BE2C (cell line): ENCODE measurements at places on chromosomes 1 and 21.
A peak's percentile ranks its signal among the peaks of the same experiment; 100 is the strongest.

DNA sequence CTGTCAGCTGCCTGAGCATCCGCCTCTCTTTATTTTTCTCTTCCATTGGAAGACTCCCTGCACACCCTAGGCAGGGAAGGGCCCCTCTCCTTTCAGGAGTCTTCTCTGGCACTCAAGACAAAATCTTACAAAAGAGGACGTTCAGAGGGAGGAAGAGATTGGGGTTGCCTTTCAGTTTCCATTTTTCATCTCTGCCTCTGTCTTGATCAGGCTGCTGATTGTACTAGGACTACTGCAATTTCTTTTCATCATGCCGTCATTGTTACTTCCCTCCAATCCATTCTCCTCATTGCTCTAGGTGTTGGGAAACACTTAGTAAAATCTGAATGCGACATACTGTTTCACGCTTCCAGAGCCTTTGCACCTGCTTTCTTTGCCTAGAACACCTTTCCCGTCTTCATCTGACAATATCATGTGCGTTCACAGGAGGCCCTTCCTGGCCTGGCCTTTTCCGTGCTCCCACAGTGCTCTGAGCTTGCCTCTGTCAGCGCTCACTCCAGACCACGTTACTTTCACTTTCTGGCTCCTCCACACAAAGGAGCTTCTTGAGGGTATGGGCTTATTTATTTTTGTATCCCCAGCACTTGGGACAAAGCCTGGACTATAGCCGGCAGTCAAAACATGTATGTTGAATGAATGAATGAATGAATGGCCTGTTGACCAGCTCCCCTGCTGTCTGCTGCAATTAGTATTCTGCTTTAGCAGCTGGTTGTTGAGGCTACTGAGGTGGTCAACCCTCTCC, 10.9 kb downstream of the LRRC71 start:
- no peak for DNase-seq

GRCh38 chr21:14438211-14438610, 55.3 kb upstream of the HSPA13 start:
- DNase-seq, result no peak

- DNase-seq, result no peak
Observed at GRCh38 chr1:19033926-19034680, 77.6 kb upstream of the IFFO2 start.

DNA sequence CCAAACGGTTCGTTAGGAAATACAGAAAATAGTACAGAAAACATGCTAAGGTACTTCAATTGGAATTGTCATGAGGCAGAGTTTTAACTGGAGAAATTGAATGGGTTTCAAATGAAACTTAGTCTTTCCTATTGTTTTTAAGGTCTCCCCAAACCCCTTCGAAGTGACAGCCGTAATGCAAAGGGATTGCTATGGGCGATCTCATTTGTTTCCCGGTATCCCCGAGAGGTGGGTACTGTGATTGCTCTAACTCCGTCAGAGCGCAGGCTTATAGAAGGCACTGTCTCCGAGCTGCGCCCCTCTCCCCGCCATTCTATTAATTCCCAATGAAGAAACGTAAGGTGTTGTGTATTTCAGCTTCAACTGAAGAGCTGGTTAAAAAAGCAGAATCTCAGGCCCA, 22.0 kb upstream of the RNF187 start:
- DNase-seq, result no peak

- no peak for DNase-seq
Observed at GRCh38 chr1:41469706-41470105, 14.8 kb downstream of the EDN2 start.

DNA sequence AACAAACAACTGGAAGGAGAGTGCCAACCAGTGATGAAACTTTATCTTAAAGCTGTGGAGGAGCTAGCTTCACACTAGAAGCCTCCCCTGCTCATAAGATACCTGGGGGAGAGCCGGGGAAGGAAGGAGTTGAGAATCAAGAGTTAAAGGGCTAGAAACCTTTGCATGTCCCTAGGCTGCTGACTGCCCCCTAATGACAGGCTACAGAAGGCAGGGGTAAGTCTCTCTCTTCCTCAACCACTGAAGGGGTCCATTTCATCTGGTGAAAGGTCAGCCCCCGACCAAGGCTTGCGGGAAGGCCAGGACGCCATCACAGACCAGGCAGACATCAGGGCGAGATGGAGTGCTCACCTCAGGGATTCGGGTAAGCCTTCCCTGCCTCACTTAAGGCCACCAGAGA, 65.6 kb upstream of the GRHL3 start:
- DNase-seq, result no peak

GRCh38 chr1:157968508-157968907, 24.9 kb upstream of the KIRREL1 start:
- DNase-seq, result peak; percentile 11

GRCh38 chr1:162456323-162456722, 41.3 kb upstream of the UHMK1 start:
- DNase-seq, result no peak

DNA sequence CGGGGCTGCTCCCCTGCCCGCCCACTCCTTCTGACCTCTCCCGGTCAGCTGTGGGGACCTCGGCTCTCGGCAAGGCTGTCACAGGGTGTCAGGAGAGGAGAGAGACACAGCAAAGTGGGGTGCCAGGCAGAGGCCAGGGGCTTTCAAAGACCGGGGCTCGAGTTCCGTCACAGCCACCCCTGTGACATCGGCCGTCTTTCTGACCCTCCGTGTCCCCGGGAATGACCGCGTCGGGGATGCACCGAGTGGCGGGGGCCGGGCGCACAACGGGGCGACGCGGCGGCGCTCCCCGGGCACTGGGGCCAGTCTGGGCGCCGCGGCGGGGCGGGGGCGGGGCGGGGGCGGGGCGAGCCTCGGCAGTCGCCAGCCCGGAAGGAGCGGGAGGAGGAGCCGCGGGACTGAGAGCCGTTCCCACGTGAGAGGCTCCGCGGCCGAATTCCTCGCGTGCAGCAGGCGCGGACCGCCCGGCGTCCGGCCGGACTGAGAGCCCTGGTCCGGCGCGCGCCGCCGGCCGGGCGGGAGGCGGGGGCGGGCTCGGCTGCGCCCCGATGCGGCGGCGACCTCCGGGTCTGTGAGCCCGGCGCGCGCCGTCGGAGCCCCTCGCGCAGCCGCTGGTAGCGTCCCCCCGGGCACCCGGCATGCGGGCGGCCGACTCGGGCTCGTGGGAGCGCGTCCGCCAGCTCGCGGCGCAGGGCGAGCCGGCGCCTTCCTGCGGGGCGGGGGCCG, 229.7 kb upstream of the TMEM51 start:
- peak; percentile 29 for DNase-seq

DNA sequence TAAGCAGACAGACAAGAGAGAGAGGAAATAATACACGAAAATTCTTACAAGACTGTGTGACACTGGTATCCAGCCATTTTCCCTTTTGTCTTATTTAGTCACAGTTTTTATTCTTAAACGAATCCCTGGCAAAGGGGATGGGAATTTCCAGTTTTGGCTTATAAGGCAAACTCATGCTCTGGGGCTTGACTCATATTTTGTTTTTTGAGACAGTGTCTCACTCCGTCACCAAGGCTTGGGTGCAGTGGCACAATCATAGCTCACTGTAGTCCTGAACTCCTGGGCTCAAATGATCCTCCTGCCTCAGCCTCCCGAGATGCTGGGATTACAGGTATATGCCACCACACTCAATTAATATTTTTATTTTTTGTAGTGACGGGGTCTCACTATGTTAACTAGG, 31.9 kb downstream of the PTGER3 start:
- no peak for DNase-seq

- no peak for DNase-seq
Observed at GRCh38 chr21:38242061-38242460, 14.7 kb upstream of the KCNJ15 start.

DNA sequence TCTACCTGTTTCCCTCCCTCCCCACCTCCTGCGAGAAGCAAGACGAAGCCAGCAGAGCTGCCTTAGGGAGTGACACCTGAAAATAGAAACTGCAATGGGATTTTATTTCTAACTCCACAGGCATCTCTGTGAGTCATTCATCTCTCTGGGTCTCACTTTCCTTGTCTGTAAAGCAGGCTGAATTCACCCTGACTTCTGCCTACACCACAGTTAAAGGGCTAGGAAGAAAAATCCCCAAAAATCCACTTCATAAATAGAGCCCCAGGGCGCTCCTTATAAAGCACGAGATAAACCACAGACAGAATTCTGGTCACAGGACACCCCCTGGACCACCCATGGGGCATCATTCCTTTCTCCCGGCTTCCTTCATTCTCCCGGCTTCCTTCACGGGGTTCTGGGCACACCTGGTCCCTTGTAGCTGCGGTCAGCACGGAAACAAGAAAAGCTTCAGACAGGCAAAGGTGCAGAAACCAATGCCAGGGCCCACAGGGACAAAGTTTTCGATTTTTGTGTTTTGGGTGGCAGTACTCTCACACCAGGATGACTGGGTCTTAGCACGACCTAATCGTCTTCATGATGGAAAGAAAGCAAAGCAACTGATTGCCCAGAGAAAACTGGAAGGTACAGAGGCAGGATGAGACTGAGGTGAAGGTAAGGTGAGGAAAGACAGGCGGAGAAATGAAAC, 2.8 kb upstream of the H6PD start:
- DNase-seq, result no peak

- no peak for DNase-seq
Observed at GRCh38 chr1:225754940-225755641, 22.5 kb upstream of the SRP9 start.

DNA sequence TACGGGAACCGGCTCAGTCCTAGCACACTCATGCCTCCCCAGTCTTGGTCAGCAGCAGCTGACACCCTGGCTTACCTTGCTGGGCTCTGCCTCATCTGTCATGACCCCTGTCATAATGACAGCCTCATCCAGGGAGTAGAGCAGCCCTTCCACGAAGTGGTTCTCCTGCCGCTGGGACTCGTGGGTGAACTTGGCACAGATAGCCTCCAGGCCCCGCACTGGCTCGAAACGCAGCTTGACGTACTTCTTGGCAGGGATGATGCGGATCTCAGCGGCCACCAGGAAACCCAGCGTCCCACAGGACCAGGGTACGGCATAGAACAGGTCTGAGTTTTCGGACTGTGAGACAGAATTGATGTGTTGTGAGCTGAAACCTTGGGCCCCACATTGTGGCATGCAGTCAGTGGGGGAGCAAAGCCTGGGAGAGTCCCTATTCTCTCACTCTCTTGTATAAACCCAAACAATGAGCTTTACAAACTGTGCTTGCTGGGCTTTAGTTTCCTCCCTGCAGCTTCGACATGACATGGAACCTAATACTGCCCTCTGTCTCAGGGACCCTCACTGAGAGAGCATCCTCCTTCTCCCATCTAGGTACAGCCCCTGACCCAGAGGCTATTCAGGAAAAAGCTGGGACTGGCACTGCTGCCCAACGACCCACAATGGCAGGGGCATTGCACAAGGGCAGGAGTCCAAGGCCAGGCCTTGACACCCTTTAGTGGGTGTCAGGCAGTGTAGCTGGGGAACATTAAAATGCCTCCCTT, 15.5 kb downstream of the DHCR24 start:
- DNase-seq, result no peak

DNA sequence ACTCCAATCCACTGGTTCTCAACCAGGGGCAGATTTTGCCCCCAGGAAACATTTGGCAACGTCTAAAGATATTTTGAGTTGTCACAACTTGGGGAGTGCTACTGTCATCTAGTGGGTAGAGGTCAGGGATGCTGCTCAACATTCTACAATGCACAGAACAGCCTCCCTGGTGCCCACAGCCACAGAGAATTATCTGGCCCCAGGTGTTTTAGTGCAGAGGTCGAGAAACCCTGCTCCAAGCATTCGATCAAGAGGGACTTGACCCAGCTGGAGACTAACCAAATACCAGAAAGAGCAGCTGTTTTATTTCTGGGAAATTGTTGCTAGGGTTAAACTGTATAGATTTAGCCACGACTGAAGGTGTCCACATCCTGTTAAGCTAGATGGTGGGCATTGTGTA, 19.2 kb downstream of the CD247 start:
- no peak for DNase-seq

DNA sequence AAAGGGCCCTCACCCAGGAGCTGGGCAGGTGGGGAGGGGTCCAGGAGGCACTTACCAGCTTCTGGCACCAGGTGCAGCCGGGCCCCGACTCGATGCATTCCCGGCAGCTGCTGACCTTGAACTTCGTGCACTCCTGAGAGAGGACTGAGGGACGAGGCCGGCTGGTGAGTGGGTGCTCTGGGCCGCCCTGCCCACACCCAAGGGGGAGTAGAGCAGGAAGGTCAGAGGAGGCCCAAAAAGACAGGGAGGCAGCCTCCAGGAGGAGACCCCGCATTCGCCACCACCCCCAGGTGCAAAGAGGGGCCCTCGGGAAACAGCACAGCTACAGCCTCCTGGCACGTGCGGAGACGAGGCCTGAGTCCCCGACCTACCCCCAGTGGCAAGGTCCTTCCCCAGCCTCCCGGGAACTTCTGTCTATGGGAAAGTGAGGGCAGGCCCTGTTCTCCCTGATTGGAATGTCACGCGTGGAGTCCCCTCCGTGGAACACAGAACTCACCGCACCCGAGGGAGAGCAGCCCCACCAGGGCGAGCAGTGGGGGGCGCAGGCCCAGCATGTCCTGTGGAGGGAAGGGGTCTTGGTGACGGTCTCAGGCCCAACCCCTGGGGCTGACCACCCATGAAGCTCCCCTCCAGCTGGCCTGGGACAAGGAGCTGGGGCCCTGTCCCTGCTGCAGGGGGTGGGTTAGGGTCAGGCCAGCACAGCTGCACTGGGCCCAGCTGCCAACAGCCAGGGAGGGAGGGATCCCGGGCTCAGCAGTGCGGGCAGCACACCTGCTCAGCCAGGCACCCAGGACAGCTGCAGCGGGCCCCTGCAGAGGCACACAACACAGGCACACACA, 10.3 kb downstream of the ITGB2 start:
- DNase-seq, result no peak

DNA sequence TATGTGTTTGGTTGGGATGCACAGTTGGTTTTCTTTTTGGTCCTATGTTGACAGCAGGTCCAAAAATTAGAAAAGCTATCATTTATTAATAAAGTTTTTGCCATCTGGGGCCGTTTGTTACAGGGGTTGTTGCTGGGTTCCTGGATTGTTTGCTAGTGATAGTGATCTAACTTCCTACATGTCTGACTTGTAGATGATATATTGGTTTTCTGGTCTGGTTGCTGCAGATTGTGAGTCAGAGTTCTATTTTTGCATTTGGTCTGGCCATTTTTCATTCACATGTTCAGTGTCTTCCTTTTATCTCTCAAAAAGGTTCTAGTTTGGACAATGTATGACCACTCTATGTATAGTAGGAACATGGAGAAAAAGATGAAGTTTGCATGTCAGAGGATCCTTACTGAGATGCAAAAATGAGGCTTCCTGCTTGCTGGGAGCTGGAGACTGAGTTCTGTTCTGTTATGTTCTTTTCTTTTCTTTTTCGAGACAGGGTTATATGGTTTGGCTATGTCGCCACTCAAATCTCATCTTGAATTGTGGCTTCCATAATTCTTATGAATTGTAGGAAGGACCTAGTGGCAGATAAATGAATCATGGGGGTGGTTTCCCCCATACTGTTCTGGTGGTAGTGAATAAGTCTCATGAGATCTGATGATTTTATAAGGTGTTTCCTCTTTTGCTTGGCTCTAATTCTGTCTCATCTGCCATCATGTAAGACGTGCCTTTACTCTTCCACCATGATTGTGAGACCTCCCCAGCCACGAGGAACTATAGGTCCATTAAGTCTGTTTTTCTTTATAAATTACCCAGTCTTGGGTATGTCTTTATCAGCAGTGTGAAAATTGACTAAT, 4.2 kb upstream of the NVL start:
- no peak for DNase-seq
